ENCODE measurements at places on chromosomes 11 and 22. TPM values are rescaled to one million over a fixed set of nuclear protein-coding genes. Genes with fewer than 3 reads are reported as not detected.

GRCh38 chr11:132330515-132330914, 960.1 kb downstream of the NTM start:
- no peak for DNase-seq

GRCh38 chr11:73729594-73730206, 31.2 kb downstream of the RAB6A start:
- peak; percentile 76 for DNase-seq

DNA sequence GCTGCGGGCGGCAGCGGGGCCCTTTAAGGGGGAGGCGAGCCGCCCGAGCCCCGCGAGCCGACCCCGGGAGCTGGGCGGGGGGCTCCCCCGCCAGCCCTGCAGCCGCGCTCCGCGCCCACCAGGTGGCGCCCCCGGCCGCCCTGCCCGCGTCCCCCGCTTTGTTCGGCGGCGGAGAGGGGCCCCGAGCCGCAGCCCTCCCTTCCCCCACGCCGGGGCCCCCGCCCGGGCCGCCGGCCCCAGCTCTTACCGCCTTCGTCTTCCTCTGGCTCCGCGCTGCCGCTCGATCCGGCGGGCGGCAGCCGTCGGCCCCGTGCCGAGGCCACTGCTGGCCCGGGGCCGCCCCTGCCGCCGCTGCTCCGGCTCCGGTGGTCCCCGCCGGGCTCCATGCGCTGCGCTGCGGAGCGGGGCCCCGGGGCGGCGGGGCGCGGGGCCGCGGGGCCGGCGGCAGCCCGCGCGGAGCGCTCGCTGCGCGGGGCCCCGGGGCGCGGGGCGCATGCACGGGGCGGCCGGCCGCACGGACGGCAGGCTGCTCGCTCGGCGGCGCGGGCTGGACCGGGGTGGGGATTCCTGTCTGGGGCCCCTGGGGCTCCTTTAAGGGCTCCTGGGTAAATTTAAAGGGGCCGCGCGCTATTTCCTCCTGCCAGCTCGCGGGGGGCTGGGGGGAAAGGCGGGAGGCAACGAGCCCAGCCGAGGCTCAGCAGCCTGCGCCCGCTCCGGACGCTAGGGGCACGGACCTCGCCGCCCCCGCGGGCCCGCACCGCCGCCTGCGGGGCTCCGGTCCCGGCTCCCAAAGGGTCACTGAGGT, at the start of gene ZFTA:
TSS of gene ZFTA (minus strand) at position 539 of the 805 bp plus-strand sequence. CDS start at position 386, 153 bp downstream.
- peak; percentile 97 for DNase-seq

DNA sequence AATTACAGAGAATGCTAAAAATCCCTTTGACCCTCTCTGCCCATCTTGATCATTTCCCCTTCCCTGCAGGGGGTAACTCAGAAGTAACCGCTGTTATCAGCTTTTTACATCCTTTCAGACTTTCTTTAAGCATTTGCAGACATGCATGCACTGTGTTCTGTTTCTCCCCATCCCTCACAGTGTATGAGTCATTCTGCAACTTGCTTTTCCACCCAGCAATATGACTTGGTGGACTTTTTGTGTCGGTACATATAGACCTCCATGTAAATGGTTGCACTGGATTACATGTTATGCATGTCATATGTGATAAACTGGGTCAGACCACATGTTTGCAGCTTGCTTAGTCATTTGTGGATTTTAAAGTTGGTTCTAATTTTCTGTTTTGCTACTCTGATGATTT, 87.7 kb upstream of the NECTIN1 start:
- no peak for DNase-seq

DNA sequence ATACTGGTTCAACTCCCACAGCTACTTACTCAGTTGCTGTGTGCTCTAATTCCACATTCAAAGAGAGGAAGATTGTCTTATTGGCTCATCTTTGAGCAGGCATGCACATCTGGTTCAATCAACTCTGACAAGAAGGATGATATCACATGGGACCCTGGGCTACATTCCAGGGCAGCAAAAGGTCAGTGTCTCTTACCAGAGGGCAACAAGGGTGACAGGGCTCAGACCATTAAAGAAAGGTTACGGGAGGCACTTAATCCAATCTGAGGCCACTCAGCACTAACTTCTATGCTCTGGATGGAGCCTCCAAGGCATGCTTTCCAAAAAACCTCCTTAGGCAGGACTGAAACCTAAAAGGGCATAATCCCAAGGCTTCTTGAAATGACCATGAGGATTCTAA, 549.4 kb upstream of the API5 start:
- DNase-seq, result no peak

SELENOH gene
- total RNA-seq, result 246 TPM

FIBP gene
- total RNA-seq, result 139 TPM
